H4 (cell line): ENCODE measurements at places on chromosomes 16 and 17.

- DNase-seq: no peak
Observed at GRCh38 chr17:8109661-8110455, 8.5 kb downstream of the ALOXE3 start.

GRCh38 chr16:79601931-79602627 is 1.5 kb upstream of the MAF start:
- DNase-seq: peak; percentile 67

DNA sequence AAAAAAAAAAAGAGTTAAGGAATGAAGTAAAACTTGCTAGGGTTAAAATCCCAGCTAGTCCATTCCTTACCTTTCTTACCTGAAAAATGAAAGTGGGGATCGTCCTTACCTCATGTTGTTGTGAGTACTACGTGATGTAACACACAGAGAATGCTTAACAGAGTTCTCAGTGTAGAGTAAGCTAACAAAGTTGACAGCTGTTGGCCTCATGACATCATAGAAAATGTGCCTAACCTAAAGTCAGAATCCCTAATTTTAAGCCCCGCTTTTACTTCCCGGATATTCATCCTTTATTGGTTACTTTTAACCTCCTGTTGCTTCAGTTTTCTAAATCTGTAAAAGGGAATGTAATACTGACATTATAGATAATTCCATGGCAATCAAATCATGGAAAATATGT is 505.8 kb upstream of the HSBP1 start:
- no peak for DNase-seq

DNA sequence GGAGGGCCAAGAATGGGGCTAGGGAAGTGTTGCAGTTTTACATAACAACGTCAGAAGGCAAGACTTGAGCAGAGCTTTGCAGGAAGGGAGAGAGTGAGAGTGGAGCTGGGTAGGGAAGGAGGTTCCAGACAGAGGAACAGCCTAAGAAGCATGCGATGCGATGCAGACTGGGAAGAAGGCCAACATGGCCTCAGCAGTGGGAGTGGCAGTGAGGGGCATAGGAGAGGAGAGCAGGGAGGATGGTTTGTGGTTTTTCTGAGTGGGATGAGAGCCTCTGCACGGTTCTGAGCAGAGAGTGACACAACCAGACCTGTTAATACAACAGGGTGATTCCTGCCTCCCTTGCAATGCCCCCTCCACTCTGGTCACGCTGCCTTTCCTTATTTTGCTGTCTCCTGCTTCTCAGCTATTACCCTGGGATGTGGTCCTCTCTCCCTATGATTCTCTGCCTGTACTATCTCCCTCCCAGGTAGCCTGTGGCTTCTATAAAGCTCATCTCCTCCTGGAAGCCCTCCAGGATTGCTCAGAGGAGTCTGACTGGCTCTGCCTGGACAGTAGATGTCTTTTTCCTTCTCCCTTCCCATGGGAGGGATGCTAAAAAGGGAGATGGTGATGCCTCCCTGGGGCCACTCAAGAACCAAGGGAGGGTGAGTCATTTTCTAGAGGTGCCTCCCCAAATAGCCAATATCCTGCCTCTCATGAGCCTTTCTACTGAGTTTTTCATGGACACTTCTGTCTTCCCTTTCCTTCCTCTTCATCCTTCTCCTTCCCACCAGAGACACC is 38.7 kb upstream of the NGFR start:
- peak; percentile 95 for DNase-seq

DNA sequence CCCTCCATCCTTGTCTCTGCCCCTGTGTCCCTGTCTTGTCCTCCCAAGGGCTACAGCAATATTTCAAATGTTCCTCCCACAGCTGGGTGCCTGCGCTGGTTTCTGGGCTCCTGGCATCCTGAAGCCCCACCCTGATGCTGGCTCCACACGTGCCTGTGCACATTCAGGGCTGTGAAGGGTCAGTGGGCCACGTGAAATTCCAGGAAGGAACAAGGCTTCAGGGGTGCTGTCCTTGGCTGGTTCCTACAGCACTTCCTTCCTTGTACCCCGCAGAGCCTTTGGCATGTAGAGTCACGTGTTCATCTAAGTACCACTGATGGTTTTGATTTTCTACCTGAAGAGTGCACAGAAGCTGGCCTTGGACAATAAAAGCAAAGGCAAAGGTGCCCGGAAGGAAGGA is 57.7 kb upstream of the NLK start:
- no peak for DNase-seq
